ENCODE measurements at places on chromosomes 7 and 10.

DNA sequence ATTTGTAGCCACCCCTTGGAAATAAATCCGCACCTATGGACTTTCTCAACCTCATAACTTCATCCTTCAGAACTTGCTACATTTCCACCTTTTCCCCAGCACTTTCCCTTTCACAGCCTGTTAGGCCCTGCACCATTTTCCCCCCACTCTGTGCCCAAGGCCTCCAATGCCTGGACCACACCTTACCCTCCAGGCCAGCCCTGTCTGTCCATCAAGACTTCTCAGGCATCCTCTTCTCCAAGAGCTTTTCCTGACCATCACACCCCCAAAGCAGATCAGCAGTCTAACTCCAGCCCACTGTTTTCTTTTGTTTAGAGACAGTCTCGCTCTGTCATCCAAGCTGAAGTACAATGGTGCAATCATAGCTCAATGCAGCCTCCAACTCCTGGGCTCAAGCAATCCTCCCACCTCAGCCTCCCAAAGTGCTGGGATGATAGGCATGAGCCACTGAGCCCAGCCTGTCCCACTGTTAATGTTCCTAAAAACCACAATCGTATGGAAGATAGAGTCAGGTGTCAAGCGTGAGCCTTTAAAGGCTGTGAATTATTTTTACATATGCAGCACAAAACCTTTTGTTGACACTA is 116.8 kb downstream of the PARD3 start:
- DNase-seq = no peak

- no peak for DNase-seq
These were observed 244.2 kb downstream of the THSD7A start for GRCh38 chr7:11587814-11588213.

DNA sequence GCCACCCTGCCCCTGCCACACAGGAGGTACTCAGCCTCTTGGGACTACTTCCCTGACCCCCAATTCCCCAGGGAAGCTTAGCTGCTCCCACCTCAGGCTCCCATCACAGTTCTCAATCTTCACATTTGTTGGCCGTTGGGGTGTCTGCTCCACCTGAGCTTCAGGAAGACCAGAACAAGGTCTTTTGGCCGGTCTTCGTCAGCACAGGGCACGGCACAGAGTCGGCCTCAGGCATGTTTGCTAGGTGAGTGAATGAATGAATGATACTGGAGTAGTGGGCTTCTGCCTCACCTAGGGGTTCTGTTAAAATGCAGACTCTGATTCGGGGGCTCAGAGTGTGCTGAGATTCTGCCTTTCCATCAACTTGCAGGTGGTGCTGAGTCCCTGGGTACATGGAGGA is 20.3 kb downstream of the GPRIN2 start:
- DNase-seq = no peak

DNA sequence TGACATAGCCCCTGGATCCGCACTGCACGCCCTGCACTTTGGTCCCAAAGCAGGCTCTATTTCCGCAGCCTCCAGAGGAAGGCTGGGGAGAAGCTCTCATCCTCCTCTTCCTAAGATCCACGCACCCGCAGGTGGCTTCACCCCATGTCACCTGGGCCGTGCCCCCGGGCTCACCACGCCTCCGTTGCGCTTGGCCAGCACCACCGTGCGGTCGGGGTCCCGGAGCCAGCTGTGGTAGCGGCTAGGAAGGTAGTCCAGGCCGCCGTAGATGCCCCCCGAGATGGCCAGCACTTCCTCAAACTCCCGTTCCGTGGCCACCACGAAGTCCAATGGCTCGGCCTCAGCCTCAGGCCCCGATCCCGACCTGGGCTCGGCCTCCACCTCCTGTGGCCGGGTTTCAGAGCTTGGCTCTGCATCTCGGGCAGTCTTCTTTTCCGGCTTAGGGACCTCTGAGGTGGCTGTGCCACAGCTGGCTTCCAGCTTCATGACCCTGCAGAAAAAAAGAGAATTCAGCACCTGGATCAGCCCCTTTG is 5.7 kb downstream of the NAT16 start:
- no peak for DNase-seq

DNA sequence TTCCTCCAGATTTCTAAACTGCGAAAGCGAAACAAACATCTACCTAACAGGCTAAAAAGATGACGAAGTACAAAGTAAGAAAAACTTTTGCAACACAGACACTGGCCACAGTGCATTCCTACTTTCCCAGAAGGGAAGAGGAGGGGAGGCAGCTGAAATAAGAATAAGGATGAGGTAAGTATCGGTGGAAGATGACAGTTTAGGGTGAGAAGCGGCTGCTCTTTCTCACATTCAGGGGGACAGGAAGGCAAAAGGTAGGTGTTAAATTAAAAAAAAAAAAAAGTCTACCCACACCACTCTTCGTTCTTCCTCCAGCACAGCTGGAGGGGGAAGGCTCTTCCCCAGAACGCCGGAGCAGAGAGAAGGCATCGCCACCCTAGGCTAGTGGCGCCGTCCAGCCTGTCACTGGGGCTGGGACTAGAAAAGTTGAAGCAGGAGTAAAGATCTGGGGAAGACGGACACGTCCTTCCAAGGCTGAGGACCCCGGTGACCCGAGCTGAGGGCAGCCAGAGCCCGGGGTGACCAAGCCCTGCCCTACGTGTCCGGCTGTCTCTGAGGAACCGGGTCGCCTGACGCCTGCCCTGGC is 846 bp downstream of the DNAJC1 start:
- DNase-seq = no peak

GRCh38 chr7:97512441-97513207 is 219.3 kb upstream of the TAC1 start:
- no peak for DNase-seq

GRCh38 chr7:2643386-2644219 is 11.8 kb downstream of the TTYH3 start:
- DNase-seq = no peak

DNA sequence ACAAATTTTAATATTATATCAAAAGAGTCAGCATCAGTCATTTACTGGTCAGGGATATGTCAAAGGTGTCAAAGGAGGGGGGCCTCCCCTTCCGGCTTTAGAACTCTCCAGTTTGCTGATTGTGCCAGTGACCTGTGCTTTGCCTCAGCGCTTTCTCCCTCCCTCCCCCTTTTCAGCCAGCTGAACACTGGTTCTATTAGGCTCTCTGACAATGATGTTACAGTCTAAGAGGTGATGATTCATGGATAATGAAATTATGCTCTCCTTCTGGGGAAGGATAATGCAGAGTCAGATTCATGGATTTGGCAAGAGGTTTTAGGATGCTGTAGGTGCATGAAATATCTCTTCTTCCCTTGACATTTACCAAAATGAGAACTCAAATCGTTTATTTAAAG is 6.1 kb downstream of the LRRTM3 start:
- no peak for DNase-seq

GRCh38 chr10:107618504-107618994 is 454.0 kb upstream of the SORCS1 start:
- DNase-seq = no peak

DNA sequence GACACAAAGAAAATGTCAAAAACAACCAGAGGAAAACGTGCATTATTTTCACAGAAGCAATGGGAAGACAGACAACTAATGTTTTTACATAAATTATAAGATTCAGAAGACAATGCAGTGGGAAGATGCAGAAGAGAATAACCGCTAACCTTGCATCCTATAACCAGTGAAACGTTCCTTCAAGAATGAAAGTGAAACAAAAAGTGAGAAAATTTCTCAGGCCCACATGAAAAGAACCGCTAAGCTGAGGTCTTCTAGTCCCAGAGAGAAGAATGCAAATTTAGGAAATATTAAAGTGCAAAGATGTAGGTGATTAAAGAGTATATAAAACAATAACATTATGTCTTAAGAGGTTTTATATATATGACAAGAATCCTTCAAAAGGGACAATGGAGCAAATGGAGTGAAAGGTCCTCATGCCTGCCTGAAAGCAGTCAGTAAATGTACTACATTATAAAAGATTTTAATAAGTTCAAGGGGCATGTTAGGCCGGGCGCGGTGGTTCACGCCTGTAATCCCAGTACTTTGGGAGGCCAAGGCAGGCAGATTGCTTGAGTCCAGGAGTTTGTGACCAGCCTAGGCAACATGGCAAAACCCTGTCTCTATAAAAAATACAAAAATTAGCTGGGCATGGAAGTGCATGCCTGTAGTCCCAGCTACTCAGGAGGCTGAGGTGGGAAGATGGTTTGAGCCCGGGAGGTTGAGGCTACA is 43.1 kb upstream of the DDC start:
- DNase-seq = no peak

DNA sequence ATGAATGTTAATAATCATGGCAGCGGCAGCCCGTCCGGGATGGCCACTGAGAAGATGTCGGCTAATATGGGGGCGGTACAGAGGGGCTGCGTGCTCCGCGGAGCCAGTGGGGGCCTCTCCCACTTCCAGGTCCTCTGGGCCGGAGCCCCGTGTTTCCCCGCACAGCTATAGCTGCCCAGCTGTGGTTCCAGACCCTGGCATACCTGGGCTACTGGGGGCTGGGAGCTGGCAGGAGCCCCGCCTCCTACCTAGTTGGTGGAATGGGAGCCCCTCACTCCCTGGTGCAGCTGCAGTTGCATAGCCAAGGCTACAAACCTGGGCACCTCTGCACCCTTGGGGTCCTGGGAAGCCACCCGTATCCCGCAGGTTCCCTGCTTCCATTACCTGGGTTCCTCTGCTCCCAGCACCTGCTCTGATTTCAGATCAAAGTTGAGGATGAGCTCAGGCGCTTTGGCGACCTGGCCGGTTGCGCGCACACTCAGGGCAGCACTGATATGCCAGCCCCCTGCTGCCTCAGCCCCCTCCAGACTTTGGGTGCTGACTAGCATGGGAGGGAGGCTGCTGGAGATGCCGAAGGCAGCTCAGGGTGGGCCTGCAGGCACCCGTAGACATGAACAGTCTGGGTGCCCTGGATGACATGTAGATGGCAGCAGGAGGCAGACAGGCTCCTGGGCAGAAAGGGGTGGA is 236.5 kb upstream of the SEMA3D start:
- DNase-seq = no peak

- no peak for DNase-seq
These were observed 450.0 kb downstream of the SUGCT start for GRCh38 chr7:40584667-40585433.

- no peak for DNase-seq
These were observed 224.1 kb downstream of the DNAJB6 start for GRCh38 chr7:157560710-157561522.

- DNase-seq = no peak
These were observed at the start of gene NUPR2 for GRCh38 chr7:56115852-56116538. TSS of gene NUPR2 (minus strand) at chr7:56116417. CDS start at chr7:56116314, 103 bp downstream.

DNA sequence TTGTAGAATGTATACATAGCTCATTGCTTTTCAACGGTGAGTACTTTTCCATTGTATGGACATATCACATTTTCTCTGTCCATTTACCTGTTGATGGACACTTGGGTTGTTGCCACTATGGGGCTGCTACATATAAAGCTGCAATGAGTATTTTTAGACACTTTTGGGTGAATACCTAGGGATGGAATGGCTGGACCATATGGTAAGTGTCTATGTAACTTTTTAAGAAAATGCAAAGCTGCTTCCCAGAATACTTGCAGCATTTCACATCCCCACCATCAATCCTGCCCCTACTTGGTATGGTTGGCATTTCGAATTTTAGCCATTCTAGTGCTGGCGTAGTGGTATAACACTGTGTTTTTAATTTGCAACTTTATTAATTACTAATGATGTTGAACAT is 274.6 kb downstream of the TNS3 start:
- DNase-seq = no peak

- no peak for DNase-seq
These were observed 120.4 kb downstream of the USP6NL start for GRCh38 chr10:11491087-11491486.

DNA sequence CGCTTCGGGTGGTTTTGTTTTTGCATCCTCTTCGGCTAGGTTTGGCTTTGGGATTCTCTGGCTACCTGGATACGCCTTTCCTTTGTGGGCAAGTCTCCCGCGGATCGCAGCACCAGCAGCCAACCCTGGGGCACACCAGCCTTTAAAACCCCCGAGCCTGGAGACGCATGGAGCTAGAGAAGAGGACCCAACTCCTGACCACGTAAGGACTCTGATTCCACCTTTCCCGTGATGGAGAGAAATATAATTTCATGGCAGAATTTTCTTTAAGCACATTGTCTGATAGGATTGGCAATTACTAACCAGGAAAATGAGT is 535.4 kb upstream of the GALNT17 start:
- DNase-seq = no peak

DNA sequence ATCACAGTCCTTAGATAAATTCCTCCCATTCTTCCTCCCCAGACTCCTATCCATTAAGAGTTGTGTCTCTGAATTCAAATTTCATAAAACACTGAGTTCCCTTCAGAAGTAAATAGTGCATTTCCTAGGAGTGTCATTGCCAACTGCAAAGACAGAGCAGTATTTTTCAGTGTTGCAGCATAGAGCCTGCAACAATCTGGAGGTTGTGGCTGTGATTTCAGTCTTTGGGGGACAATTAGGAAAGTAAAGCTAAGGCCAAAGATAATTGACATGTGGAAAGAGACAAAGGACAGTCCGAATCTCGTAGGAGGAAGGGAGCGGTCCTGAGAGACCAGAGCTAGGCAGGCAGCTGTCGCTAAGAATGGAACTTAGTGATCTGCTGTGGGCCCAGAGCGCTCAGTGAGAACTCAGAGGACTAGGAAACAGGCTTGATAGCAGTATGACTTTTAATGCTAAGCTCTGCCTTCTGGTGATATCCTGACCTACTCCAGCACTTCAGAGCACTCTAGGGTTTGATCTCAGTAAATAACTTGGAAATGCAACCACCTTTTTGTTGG is 46.2 kb downstream of the PRPF18 start:
- DNase-seq = no peak

- DNase-seq = no peak
These were observed 116.8 kb downstream of the TRRAP start for GRCh38 chr7:98995111-98995510.

DNA sequence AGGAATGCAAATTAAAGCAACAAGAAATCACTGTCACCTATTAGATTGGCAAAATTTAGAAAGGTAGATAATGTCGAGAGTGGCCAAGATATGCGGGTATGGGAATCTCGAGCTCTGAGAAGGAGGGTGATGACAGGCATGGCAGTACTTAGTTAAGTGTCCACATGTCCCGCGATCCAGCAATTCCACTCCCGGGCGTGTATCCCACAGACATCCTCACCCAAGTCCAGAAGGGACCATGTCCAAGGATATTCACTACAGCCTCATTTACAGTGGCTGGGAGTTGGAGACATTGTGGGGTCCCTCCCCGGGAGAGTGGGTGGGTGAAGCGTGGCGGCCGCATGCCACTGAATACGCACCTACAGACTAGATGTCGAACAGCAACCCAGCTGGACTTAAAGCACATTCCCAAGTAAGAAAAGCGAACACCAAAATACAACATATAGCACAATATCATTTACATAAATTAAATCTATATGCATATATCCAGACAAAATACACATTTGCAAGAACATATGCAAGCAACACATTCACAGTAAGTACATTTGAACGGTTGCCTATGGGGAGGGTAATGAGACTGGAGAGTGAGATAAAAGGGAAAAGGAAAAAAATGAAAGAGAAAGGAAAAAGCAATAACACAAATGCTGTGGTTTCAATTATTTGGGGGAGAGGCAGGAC is 9.9 kb downstream of the KCNH2 start:
- no peak for DNase-seq

GRCh38 chr7:1669064-1669951 is 769 bp upstream of the ELFN1 start:
- peak; percentile 70 for DNase-seq

GRCh38 chr7:102914585-102914984 is 1.8 kb downstream of the LRRC17 start:
- no peak for DNase-seq

GRCh38 chr7:46970476-46970875 is 611.4 kb downstream of the TNS3 start:
- no peak for DNase-seq
